B cell (primary cell): ENCODE measurements at places on chromosomes 16 and 17. TPM values are rescaled to one million over a fixed set of nuclear protein-coding genes. Genes with fewer than 3 reads are reported as not detected.

PPY gene
- total RNA-seq = not detected in 2 replicates

UTS2R gene
- not detected in 2 replicates for total RNA-seq

GRCh38 chr17:37107406-37108083, 158.8 kb downstream of the AATF start:
- no peaks in the 10 kb centered on the region for H3K36me3 ChIP-seq
- H3K27ac ChIP-seq = no peak overlapping the region
- no peaks in the 10 kb centered on the region for H3K4me1 ChIP-seq
- H3K4me3 ChIP-seq = no peak overlapping the region
- no peak for DNase-seq

DNA sequence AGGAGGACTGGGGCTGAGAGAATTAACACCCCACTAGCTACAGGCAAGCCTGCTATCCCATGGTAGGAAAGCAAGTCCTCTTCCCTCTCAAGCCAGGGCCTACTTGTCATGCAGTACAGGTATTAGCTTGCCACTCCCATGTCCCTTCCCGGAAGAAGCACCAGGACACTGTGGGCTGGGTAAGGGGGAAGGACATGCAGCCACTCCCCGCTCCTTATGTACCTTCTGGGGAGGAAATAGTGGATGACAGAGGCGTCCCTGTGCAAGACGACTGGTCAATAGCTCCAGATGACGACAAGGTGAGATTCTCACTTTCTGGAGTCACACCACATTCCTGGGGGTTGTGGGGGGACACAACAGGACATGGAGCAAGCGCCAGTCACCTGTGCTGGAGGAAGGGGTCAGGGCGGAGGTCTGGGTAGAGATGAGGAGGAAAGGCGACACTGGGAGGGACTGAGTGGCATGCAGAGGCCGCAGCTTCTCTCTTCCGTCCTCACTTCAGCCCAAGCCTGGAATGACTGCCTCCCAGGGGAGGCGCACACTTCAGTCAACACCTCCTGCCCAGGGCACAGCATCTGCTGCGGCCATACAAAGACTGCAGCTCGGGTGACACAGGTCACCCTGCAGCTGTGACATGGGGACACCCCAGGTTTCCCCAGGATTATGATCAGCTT, 15.1 kb upstream of the FOXJ1 start:
- H3K36me3 ChIP-seq = no peaks in the 10 kb centered on the region
- peaks cover 2% of the 10 kb centered on the region for H3K27me3 ChIP-seq
- no peak overlapping the region for H3K4me3 ChIP-seq
- no peaks in the 10 kb centered on the region for H3K4me1 ChIP-seq

DNA sequence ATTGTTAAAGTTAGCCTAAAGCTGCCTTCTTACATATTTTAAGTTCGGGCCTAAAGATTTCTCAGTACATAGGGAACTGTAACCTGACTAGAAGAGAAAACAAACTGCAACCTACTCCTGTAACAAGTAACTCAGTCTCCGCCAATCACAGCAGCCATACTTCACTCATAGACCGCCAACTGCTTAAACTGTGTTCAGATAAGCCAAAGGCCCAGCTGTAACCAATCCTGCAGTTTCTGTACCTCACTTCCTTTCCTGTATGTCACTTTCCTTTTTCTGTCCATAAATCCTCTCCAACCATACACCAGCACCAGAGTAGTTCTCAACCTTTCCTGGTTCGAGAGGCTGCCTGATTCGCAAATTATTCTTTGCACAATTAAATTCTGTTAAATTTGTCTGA, 41.5 kb downstream of the GLG1 start:
- H3K27me3 ChIP-seq = no peaks in the 10 kb centered on the region
- no peak overlapping the region for H3K4me3 ChIP-seq
- H3K27ac ChIP-seq = no peak overlapping the region
- no peak for DNase-seq
- H3K4me1 ChIP-seq = no peaks in the 10 kb centered on the region
